Fibroblast of skin of left quadriceps (primary cell): ENCODE measurements at places on chromosomes 13 and 19.
A peak's percentile ranks its signal among the peaks of the same experiment; 100 is the strongest.

DNA sequence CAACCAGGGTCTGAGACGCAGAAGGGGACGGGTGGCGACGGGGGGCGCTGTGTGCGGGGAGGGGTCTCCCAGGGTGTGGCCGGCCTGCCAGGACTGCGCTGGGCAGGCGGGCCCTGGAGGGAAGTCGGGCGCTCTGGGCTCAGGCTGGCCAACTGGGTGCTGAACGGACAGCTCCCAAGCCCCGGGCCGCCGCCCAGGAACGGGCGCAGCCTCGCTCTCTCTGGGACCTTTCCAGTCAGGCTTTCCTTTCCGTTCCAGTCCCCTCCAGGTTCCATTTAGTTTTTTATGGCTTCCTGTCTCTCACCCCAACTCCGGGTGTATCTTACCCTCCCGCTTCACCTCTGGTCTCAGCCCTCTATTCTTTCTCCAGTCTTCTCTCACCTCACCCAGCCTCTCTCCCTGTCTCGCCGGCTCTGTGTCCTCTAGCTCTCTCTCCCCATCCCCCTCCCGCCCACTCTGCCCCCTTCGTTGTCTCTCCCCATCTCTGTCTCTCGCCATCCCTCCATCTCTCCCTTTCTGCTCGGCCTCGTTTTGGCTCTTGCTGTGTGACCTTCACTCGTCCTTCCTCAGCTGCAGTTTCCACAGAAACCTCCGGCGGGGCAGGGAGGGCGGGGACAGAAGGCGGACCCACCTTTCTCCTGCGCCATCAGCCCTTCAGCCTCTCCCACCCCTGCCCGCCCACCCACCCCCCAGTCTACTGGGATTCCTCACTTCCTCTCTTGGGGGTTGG, 3.3 kb upstream of the ATP1A3 start:
- no peak for DNase-seq

DNA sequence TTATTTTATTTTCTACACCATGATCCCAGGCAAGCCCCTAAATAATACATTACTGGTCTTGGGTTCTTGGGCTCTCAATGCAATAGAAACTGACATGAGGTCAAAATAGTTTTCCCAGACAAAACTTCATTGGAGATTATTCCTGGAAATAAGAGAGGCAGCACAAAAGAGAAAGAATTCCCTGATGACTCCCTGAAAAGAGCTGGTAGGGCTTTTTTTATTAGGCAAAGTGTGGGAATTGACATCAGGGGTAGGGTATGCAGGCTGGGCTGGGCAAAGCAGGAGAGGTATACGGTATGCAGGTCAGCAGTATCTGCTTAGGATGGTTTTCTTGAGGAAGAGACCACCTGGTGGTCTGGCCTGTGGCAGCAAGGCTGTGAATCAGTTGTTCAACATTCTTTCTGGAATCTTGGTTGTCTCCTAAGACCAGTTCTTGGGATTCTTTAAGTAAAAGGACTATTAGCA, 9.3 kb upstream of the IGFL3 start:
- DNase-seq, result no peak

GRCh38 chr19:2051773-2052704, 995 bp upstream of the MKNK2 start:
- no peak for DNase-seq

DNA sequence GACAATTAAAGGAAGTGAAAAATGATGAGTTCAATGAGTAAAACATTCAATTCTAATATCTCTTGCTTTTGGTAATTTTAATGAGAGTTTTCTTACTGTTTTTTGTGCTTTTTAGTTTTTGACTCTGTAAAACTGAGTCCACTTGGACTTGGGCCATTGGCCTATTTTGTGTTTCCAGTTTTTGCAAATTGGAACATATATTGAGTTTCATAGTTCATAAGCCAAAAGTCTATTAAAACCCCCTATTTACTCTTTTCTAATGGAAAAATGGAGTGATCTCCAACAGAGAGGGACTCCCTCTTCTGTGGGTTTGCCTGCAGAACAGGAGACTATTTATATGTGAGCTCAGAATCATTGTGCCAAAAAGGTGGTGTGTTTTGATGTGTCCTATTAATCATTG, 219.7 kb upstream of the SPRY2 start:
- DNase-seq, result no peak

GRCh38 chr13:28636069-28636468, 22.9 kb upstream of the POMP start:
- DNase-seq, result peak; percentile 76

DNA sequence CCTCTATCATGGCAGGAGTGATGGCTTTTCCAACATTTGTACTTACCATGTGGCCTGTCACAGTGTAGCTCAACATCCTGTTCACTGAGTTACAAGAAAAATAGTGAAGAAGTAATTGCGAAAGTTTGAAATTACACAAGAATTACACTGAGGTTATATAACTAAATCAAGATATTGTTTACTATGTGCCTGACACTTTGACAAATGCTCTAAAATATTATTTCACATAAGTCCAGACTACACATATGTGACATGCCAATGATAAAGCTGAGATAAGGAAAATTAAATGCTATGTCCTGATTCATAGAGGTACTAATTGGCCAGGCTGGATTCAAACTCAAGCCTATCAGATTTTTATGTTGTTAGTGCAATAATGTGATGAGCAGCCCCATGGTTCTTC, 451.7 kb downstream of the PCDH9 start:
- DNase-seq, result no peak

DNA sequence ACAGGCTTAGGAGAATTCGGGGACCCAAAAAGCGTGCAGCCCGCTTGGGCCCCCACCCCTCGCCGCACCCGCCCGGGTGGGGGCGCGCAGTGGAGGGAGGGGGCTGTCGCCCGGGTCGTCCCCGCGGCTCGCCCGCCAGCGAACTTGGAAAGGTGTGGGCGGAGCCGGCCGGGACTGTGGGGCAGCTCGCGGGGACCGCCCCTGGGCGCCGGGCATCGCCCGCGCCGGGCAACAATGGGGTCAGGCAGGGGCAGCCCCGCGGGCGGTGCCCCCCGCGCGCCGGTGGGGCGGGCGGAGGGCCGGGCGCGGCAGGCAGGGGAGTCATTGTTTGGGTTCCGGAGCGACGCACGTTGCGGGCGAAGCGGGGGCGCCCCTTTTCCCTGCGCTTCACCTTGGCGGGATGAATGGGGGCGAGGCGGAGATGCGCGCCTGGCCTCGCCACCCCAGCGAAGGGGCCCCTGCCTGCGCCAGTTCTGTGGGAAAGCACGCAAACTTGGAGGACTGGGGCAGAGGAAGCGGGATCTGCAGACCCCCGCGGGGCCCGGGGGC, 647 bp upstream of the KLF12 start:
- DNase-seq, result no peak

DNA sequence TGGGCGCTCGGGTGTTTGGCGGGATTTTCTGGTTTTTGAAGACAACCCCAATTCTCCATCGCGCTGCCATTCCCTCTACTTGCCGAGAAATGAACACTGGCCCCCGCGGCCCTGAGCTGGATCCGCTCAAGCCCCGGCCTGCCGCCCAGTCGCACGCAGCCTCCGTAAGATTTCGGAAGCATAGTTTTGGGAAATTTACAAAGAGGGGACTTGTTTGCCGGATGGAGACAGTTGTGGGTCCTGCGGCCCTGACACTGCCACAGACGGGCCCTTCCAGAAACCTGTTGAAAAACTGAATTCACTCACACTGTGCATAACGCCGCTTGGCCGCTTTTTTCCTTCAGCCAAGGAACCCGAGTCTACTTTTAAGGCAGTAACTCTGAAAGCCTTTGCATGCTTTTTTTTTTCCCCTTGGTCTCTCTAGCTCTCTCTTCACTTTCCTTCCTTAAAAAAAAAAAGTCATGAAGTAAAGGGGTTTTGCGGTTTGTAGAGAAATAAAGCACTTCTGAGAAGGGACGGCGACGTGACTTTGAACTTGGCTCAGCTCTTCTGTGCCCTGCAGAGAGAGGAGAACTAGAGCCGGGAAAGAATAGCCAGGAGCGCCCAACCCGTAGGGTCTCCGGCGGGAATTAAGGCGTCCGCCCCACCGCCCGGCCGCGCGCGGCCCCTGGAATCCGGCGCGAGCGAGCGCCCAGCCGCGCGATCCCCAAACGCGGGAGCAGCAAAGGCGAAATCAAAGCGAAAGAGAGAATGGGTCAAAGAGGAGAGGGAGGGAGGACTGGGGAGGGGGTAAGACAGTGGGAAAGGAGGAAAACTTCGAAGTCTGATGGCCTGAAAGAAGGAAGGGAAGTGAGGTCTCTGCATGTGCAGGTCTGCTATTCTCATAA, 3.4 kb upstream of the ZIC2 start:
- no peak for DNase-seq

GRCh38 chr13:98473135-98473787, 103.6 kb downstream of the STK24 start:
- no peak for DNase-seq

DNA sequence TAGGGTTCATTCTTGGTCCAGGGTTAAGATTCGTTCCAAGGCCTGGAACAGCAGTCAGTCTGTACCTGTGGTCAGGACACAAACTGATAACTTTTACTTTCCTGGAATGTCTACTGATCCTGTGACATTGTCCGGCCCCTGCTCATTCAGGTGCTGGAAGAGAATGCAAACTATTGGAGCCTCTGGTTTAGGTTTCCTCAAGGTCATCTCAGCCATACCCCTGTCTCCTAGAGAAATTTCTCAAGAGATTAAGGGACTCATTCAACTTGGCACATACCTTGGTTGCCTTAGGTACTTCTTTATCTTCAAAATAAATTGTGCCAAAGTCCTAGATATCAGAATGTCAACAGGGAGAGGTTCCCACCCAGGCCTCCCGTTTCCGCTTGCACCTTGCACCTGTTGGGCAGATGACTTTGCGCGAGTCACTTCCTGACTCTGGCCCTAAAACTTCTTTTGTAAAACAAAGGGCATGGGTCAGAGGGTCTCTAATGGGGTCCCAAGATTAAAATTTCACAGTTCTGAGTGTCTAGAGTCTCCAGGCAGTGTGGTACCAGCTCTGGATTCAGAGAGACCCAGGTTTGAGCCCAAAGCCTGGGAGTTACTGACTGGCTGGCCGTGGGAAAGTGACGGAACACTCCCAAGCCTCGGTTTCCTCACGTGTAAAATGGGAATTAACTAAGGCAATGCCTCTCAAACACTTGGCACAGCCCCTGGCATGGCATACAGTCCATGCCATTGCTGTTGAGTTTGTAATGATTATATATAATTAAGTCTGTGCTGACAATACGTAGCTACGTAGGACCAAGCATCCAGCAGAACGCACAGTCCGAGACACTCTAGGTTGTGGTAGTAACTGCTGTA, 25.8 kb upstream of the CYP2S1 start:
- DNase-seq, result no peak

DNA sequence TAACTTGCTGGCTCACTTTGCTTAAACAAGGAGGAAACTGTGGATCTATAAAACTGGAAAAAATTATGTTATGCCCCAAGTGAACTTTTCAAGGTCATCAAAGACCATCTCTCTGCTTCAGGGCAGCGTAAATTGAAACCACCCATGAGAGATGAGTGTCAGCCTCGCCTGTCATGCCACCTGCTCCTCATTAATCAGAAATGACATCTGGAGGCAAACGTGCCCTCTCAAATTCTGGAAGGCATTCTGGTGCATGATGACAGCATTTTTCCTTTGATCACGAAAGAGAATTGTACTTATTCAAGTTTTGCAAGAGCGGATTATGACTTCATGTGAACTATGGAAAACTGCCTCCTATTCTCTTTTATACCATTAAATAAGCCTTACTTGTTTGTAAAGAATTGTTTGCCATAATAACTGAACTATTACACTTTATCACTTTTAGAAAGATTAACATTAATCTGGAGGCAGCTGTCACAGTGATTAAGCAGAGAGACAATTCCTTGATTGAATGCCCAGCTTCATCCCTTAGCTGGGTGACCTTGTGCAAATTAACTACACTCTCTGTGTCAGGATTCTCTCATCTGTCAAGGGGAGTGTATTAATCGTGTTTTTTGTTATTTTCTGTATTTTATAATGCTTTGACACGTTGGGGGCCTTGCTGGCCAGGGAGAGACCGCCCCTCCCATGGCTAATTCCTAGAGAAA, 17.0 kb upstream of the SACS start:
- no peak for DNase-seq

- DNase-seq, result no peak
Measured at GRCh38 chr19:48780631-48781391, 25.5 kb downstream of the FGF21 start.

DNA sequence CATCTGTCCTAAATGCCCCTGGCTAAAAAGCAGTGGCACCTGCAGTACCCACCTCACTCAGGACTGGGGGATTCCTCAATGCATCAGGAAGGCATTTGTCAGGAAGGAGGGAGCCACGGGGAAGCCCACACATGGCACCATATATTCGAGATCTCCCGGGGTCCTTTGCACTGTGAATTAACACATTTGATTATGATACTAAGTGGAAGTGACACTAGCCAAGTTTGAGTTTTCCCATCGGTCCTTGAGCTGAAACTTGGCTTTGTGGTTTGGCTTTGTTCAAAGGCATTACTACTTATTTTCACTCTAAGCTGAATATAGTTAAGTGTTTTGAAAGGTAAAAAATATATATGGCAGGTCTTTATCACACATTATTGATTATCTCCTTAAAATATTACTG, 168.7 kb upstream of the MYO16 start:
- no peak for DNase-seq

GRCh38 chr19:10432736-10433130, 12.4 kb downstream of the PDE4A start:
- DNase-seq, result no peak

DNA sequence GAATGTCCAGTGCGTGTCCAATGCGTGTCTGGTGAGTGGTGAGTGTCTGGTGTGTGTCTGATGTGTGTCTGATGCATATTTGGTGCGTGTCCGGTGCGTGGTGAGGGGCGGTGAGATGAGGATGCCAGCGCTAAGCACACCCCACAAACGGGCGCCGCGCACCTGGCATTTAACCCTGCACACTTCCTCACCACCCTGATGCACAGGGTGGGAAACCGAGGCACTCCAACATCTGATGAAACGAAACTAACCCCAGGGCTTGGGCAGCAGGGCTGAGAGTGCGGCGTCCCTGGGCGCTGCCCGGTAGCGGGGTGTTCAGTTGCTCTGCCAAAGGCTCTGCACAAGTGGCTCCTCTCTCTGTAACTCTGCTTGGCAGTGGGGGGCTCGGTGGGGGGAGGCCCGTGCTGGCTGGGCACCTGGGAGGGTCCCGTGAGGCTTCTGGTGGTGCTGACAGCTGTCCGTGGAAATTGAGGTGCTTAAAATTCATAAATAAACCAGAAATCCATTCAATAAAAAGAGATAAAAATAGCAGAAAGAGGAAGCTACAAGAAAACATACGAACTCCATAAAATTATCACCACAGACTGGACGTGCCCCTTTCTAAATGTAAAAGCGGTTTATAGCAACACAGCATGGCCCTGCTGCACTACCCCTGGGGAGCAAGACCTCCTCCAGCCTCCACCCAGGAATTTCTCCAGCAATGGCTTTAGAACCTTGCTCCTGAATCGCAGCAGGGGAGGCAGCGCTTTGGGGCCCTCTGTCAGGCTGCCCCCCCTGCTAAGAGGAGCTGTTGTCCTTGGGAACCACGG, 76.0 kb downstream of the RASA3 start:
- no peak for DNase-seq

GRCh38 chr13:28532388-28533124, 37.6 kb upstream of the FLT1 start:
- DNase-seq, result no peak

DNA sequence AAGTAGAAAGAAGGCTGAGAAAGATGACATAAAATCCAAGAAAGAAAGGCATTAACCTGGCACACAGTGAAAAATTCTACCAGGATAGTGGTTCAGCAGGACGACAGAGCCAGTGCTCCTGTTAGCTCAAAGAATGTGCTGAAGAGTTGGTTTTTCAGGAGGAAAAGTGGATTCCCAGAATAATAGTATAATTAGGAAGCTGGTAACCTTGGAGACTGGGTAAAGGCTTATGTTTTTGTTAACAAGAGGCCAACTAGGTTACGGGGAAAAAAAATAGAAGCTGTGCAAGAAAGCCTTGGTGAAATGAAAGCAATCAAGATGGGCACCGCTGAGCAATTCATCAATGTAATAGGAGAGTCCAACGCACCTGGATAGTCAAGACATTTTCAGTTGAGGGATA, 54.7 kb downstream of the SLC15A1 start:
- DNase-seq, result no peak
